ENCODE measurements at places on chromosomes 3 and 15.

- DNase-seq: peak; percentile 89
Measured at GRCh38 chr3:155664925-155665695, 79.8 kb downstream of the PLCH1 start.

- DNase-seq: no peak
Measured at GRCh38 chr3:147975165-147975564, 566.0 kb downstream of the ZIC1 start.

GRCh38 chr3:101813817-101814440 is 34.9 kb downstream of the NXPE3 start:
- no peak for DNase-seq

GRCh38 chr15:101463270-101463669 is 26.2 kb downstream of the PCSK6 start:
- DNase-seq: no peak

DNA sequence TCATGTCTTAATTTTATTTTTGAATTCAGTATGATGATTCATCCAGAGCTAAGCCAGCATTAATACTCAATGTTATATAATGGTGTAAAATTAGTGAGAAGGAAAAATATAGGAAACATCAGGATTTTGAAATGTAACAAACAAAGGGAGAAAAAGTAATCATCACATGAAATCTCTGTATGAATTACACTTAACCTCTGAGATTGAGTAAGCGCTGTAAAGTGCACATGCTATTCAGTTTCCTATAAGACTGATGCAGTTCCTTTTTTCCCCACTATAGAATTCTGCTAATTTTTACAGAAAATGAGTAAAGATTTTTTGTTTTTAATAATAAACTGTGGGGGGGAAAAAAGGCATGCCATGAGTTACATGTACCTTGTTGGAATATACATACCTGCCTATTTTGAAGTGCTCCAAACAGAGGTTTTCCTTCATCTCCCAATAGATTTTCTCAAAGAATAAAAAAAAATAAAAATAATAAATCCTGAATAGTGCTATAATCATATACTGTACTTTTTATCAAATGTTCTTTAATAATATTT is 64.0 kb upstream of the TTBK2 start:
- no peak for DNase-seq

DNA sequence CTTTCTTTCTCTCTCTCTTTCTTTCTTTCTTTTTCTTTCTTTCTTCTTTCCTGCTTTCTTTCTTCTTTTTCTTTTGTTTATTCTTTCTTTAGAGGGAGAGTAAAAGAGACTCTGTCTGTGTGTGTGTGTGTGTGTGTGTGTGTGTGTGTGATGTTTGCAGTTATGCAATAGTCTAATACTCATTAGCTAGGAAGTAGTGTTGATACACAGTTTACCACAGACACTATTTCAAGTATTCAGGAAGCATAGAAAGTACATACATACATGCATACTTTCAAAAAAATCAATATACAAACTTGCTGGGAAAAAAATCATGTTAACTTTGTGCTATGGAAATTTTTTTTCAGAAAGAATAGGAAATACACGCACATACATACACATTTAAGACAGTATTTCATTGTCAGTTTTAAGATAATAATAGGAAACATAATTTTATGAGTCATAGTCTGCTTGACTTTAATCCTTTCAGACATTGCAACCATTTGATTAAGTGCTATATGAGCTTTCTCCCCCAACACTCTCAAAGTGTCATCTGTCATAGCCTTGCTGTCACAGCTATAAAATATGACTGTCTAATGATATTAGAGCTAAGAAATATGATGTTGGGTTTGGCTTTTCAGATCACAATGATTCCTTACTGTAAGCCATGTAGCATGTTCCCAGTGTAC is 74.9 kb upstream of the EPHA3 start:
- peak; percentile 5 for DNase-seq

GRCh38 chr15:39392469-39393047 is 188.3 kb upstream of the THBS1 start:
- no peak for DNase-seq

DNA sequence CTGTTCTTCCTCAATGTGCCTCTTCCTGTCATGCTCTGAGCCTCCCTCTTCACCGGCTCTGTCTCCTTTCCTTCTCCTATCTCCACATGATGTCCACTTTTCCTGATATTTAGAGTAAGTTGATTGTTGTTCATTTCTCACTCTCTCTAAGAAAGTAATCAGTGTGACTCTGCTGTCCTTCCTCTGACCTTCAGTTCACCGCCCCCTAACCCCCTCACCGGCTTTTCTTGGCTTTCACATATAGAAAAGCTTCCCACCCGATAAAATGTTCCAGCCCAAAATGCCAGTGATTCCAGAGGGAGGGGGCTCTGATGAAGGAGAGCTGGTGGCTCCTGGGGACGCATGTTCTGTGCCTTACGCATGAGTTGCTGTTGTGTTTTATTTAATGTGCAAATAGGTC is 120.5 kb upstream of the ABHD17C start:
- no peak for DNase-seq

DNA sequence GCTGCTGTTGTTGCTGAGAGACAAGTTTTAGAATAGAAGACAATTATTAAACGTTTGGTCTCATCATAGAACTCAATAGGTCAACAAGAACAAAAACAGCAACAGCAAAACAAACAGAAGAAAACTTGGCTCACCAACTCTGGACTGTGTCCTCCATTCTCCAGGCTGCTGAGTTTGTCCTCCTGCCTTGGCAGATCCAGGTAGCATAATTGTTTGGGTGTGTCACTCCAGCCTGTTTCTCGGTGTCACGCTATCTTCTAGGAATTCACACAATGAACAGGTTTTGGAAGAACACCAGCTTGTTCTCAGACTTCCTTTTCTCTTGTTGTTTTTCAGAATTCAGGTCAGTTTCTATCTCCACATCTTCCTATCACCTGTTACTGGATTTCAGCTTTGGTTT is 34.7 kb downstream of the ARRDC4 start:
- DNase-seq: no peak

GRCh38 chr15:63234451-63234870 is 42.9 kb upstream of the APH1B start:
- no peak for DNase-seq

- DNase-seq: no peak
Measured at GRCh38 chr3:168574455-168575158, 478.9 kb upstream of the GOLIM4 start.

DNA sequence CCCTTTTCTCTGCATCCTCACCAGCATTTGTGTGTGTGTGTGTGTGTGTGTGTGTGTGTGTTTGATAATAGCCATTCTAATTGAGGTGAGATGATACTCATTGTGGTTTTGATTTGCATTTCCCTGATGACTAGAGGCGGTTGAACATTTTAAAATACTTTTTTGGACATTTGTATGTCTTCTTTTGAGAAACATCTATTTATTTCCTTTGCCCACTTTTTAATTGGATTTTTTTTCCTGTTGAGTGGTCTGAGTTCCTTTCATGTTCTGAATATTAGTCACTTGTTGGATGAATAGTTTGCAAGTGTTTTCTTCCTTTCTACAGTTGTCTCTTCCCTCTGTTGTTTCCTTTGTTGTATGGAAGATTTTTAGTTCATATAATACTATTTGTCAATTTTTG is 54.3 kb upstream of the THSD4 start:
- DNase-seq: no peak

- no peak for DNase-seq
Measured at GRCh38 chr3:187183903-187184302, 13.4 kb upstream of the RTP1 start.

GRCh38 chr3:112847692-112848091 is 1.0 kb upstream of the CD200R1L start:
- no peak for DNase-seq

DNA sequence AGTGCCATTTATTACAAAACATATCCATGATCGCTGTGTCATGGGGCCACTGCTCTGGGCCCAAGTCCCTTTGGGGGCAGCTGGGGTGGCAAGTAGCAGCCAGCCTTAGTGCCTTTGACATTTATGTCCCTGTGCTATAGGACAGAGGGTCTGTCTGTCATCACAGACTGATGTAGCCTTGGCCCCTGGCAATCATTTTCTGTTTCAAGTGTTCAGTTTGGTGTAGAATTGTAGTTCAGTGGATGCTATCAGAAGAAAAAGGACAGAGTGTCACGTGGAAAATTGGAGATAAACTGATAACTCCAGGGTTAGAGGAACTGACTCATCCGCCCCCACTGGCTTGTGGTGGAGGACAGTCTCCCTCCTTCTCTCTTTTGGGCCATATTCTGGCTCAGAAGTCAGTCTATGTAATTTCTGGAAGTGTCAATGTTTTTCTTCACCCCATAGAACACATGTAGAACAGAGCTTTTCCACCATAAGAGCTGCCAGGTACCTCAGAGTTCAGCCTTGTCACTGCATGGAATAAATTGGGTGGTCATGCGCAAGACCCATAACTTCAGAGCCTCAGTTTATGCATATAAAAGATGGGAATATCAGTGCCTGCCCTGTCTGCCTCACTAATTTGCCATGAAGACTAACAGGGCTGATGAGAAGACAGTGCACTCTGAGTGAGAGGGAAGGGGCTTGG is 4.5 kb upstream of the MRPS22 start:
- no peak for DNase-seq

GRCh38 chr15:87343966-87344365 is 912.6 kb downstream of the NTRK3 start:
- no peak for DNase-seq

DNA sequence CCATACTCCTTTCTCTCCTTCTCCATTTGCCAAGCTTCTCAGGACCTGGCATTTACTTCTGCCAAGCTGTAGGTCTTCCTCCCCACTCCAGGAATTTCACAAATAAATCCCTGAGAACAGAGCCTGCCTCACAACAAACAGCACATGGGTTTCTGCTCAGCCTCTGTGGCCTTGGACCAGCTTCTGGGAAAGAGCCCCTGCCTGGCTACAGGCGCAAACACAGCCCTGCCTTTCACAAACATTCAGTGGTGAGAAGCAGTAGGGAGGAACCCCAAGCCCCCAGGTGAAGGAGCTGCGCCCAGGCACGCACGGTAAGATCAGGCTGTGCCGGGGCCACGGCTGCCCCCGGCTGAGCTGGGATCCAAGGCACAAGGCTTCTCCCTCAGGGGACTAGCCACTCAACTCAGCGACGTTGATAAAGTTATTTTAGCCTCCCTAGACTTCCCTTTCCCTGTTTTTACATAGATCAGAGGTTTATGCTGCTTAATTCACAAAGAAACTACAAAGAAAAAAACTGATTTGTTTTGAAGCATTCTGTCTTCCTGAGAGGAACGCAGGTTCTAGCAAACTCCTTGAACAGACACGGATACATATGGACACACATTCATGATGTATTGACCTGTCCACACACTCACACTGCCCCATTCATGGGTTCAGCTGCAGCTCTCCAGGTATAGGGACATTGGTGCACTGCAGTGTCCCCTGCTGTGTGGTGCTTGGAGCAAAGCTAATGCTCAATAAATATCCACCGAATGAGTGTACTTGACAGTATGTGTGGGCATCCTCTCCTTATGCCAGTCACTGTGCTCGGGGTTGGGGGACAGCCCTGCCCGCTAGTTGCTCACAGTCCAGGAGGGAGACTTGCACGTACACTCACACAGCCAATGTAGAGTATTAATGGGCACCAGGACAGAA is 25.4 kb downstream of the HES1 start:
- no peak for DNase-seq

GRCh38 chr3:60282866-60283265 is 968.4 kb downstream of the FHIT start:
- no peak for DNase-seq

- DNase-seq: no peak
Measured at GRCh38 chr15:25727116-25727515, 136.0 kb downstream of the ATP10A start.

- DNase-seq: no peak
Measured at GRCh38 chr3:50323092-50323600, 601 bp upstream of the HYAL2 start.

DNA sequence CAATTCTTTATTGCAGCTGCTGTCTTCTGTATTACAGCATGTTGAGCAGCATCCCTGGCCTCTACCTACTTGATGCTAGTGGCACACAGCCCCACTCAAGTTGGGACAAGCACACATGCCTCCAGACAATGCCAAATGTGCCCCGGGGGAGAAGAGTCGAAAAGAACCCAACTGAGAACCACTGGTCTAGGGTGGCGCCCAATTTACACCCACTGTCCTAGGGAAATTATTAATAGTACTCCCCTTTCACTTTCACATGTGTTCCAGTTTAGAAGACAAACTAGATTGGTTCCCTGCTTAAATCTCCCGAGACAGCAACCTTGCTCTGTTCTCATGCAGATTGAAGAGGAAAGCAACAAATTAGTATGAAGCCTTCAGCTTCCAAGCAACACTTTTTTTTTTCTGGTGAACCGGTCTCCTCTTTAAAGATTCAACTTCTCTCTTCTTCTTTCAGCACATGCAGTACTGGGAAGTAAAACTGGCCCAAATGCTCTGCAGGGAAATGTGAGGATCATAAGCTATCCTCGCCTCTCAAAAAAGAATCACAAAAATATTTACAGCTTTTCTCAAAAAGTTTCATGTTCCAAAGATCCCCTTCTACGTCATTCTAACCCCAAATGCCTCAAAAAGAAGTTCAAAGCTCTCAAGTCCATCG is 823.9 kb upstream of the CFAP20DC start:
- no peak for DNase-seq

GRCh38 chr15:74406992-74407705 is 26.6 kb downstream of the SEMA7A start:
- DNase-seq: peak; percentile 89

DNA sequence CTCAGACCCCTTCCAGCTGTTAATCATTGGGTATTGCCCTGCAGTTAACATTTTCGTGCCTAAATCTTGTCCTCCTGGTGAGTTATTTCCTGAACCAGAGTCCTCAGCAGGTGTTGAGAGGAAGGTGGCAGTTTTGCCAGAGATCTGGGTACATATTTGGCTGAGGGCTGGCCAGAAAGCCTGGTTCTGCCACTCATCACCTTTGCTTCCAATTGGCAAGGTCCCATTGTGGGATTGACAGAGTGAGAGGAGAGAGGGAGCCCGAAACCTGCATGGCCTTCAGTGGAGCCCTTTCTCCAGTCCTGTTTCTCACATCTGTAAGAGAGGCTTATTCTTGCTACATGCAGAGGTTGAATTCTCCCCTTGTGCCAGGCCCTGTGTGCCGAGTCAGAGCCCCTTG is 8.9 kb upstream of the TKT start:
- DNase-seq: no peak

DNA sequence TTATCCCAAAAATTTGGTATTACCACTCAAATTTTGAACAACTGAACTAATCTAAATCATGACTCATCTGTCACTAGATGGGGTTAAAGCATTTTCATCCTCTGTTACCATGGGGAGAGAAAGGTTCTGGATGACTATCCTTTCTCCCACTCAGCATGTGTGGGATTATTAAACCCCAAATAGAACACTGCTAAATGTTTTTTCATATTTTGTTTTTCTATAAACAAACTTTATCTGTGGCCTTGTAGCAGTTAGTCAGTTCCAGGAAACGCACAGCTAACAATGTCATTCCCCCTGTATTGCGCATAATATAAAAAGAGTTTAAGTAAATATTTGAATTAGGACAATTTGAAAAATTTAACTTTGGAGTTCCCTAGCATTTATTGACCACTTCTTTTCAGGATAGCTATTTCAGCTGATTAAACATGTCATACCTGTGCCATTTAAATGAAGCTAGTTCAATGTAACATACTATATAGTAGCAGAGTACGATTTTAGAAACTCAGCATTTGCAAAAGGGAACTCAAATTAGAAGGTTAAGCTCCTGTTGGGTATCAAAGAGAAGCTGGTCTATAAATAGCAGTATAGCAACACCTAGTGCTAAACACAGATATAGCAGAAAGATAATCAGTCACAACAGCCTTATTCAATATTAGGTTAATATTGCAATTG is 9.2 kb upstream of the TMEM212 start:
- no peak for DNase-seq

Measured in GM04504 (cell line).